Spinal cord (tissue), 10 donors: ENCODE measurements at places on chromosomes 2 and 18. TPM values are rescaled to one million over a fixed set of nuclear protein-coding genes. Genes with fewer than 3 reads are reported as not detected.

DNA sequence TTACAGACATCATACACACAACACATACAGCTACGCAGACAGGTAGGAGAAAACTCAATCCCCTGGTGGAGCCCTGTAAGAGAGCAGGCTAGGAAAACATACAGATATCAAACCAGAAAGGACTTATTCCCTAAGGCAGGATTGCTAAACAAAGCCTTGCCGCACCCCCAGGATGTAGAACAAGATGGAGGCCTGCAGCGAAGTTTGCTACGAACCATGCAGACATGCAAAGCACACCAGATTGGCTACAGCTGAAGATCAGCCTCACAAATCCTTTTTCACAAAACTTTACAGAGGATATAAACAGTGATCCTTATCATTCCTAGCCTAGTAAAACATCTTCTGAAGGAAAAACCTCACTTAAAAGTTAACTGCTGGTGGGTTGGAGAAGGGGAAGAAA, 28.3 kb downstream of the C18orf54 start:
- DNase-seq, result no peak

DNA sequence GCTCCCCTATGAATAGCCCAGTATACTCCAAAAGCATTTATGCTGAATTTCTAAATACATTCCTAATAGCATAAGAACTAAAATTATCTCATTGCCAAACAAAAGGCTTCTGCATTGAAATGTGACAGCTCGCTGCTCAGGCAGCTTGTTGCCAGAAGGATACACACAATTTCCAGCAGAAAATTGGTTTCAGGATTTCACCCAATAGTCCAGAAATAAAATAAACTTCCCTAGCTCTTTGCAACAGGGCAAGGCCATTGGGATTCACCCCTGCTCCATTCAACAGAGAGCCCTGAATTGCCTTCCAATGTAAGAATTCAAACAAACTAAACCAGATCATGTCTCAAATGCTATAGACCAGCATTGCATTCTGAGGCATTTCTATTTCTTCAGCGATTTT, 70.7 kb downstream of the RBM43 start:
- DNase-seq, result no peak

The CCDC74B gene
- polyA plus RNA-seq, result 23.8 TPM

DNA sequence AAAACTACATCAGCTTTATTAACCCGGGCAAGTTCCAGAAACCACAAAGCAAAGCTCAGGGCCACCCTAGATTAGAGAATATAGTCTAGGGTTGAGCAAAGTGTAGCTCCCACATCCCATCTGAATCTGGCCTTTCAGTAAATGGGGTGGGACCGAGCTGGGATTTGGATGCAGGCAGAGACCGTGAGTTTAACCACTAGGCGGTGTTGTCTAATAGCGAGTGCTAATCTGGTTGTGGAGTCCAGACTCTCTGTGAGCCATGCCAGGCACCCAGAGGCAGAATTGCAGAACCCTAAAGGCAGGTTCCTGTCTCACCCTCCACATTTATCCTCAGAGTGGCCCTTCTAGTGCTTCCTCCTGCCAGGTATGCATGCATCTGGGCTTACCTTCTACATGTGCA, 435.9 kb downstream of the TSN start:
- no peak for DNase-seq

The BBS5 gene
- 18.0 TPM for polyA plus RNA-seq

The DAPL1 gene
- 1.1 TPM for polyA plus RNA-seq

The LBX2 gene
- 0.69 TPM for polyA plus RNA-seq

- DNase-seq, result no peak
These were observed 19.4 kb upstream of the DUSP2 start for GRCh38 chr2:96164459-96165184.
